ENCODE measurements at places on chromosomes 12 and 14.

DNA sequence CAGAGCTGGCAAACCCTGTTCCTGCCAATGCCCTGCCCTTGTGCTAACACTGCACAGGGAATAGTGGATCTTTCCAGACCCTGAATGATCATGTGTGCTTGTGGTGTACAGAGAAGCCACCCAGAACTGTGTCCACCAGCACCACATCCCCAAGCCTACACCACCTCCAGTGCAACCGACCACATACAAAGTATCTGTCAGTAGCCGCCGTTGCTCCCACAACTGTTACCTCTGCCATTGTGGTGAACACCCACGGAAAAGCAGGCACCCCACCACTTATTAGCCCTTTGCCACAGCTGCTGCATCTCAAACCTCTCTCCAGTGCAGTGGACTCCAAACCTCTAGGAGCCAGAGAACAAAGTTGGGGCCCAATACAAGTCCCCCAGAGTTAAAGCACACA, 1049.6 kb downstream of the TRHDE start:
- no peak for DNase-seq

DNA sequence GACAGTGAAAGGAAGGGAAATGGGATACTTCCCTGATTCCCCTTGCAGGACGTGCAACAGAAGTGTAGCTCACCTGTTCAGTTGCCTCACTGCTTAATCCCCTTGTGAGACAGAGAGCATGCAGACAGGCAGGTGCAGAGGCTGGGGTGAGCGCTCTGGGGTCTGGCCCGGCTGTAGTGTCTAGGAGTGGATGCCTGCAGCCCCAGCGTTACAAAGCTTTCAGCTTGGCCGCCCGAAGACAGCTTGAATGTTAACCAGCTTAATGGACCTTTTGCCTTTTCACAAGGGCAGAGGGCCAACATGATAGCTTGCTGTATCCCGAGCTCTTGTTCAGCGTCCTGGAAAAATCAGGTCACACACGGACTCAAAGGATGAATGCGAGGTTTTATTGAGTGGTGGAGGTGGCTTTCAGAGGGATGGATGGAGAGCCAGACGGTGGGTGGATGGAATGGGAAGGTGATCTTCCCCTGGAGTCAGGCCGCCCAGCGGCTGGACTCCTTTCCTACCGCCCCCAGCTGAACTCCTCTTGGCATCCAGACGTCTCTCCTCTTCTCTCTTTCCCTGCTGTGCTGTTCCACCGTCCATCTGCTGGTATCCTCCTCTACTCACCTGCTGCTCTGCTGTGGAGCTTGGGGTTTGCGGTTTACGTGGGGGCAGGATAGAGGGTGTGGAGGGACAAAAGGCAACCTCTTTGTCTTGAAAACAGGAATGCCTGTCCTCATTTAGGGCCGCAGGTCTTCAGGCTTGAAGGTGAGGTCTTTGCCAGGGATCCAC, 86.2 kb upstream of the RESF1 start:
- DNase-seq: no peak

- DNase-seq: no peak
Measured at GRCh38 chr12:104767261-104767660, 190.8 kb downstream of the SLC41A2 start.

- DNase-seq: no peak
Measured at GRCh38 chr14:50085570-50086320, 30.6 kb downstream of the VCPKMT start.

GRCh38 chr12:122250536-122250935, 15.8 kb downstream of the VPS33A start:
- DNase-seq: no peak

DNA sequence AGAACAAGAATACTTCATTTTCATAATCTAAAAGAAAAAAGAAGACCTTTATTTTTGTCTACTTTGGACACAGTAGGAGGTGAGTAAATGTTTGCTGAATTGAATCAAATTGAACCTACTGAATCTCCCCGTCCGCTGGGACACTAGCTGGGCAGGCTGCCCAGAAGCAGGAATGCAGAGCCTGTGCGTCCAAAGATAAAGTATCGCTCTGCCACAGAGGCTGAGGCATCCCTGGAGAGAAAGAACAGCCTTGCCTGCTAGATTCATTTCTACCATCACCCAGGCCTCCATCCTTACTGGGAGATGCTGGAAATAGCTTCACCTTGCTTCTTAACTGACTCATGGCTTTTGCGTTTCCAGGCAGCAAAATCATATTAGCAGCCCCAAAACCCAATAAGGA, 64.1 kb upstream of the TSPAN11 start:
- DNase-seq: no peak

GRCh38 chr14:104583424-104584306, 4.1 kb downstream of the C14orf180 start:
- DNase-seq: no peak

GRCh38 chr14:65330416-65330815, 82.1 kb upstream of the FUT8 start:
- DNase-seq: no peak

GRCh38 chr12:79689477-79690141, 1.2 kb downstream of the PAWR start:
- DNase-seq: no peak

GRCh38 chr12:103819892-103820291, 21.1 kb downstream of the NT5DC3 start:
- no peak for DNase-seq

GRCh38 chr14:75491376-75491978, 30.8 kb upstream of the BATF start:
- no peak for DNase-seq

DNA sequence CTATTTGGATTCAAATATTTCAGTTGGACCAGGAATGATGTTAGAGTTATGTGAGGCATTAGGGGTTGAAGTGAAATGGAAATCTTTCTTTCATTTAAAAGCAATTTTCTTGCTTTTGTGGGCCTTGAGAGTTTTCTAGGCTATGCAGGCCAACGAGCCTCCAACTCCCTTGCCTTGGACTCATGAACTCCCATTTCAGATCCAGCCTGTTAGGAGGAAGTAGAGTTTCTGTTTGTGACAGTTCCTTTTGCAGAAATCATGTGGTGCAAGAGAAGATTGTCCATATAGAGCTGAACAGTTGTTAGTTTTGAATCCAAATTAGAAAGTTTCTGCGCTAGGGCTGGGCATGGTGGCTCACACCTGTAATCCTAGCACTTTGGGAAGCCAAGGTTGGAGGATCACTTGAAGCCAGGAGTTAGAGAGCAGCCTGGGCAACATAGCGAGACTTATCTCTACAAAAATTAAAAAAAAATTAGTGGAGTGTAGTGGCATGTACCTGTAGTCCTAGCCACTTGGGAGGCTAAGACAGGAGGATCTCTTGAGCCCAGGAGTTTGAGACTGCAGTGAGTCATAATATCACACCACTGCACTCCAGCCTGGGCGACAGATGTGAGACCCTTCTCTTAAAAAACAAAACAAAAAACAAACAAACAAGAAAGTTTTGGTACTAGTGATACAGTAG, 47.3 kb upstream of the MED13L start:
- DNase-seq: no peak

GRCh38 chr12:1790444-1790843, 29.9 kb upstream of the LRTM2 start:
- DNase-seq: no peak

- DNase-seq: no peak
Measured at GRCh38 chr12:81450920-81451739, 308.0 kb downstream of the PPFIA2 start.

DNA sequence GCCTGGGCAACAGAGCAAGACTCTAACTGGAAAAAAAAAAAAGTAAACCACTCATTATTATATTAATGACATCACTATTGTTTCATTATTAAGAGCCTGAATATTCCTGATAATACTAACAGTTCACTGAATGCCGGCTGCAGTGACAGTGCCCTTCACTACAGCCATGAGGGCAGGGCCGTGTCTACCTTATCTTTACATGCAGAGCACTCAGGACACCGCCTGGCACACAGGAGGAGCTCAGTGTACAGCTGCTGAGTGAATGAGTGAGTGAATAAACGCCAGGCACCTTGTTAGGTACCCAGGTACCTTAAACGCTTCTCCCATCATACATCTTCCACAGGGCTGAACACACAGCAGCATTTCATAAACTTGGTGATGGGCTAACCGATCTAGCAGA, 23.2 kb downstream of the ZFYVE1 start:
- no peak for DNase-seq

- no peak for DNase-seq
Measured at GRCh38 chr12:123075646-123076171, 75.2 kb downstream of the PITPNM2 start.

GRCh38 chr14:95903616-95904107, 27.0 kb downstream of the TUNAR start:
- no peak for DNase-seq

DNA sequence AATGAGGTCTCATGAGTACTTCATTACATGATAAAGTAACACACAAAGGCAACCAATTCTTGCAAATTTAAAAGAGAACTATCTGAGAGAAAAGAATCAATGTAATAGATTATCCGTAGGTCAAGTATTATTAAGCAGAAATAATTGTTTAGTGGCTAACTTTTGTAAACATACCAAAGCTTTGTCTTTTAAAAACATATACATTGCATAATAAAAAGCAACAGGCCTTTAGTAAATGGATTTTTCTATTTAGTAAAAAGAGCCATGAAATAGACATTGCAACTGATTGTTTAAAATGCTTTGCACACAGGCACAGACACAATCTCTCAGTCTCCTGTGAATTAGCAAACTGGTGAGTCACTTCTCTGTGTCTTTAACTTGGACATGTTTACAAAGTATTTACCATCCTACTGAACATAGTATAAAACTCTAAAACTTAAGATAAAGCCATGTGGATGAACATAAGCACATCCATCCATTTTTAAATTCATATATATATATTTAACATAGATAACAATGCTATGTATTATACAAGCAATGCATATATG, 518.7 kb upstream of the MGAT4C start:
- DNase-seq: no peak

DNA sequence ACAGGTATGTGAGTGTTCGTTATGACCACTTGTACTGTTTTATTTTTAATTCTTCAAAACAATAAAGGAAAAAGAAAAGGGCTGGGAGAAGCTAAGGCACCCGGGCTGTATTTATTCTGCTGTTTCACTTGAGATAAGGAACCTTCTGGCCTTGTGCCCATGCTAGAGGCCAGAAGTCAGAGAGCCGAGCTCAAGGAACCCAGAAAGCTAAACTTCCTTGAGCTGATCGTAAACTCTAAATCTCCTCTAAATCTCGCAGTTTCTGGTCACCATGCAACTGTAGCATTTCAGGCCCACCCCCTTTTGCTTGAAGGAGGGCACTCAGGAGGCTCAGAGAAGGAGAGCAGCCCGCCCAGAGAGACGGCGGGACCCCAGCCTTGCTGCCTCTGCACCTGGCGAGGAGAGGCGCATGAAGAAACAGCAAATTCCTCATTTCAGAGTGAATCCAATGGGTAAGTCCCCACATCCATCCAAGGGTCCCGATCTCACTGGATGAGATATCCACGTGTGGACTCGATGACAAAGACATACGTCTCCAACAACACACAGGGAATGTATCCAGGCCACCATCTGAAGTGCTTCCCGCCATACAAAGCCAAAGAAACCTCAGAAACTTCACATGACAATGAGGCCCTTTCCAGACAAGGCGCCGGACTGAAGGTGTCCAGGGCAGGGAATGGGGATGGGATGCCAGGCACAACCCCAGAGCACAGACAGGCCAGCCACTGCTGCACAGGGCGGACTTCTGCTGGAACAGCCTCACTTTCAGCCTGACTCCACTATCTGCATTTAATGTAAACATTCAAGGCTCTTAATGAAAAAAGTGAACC, 14.6 kb downstream of the CCDC88C start:
- DNase-seq: no peak

GRCh38 chr12:67070307-67070600, 198.9 kb upstream of the CAND1 start:
- DNase-seq: no peak

DNA sequence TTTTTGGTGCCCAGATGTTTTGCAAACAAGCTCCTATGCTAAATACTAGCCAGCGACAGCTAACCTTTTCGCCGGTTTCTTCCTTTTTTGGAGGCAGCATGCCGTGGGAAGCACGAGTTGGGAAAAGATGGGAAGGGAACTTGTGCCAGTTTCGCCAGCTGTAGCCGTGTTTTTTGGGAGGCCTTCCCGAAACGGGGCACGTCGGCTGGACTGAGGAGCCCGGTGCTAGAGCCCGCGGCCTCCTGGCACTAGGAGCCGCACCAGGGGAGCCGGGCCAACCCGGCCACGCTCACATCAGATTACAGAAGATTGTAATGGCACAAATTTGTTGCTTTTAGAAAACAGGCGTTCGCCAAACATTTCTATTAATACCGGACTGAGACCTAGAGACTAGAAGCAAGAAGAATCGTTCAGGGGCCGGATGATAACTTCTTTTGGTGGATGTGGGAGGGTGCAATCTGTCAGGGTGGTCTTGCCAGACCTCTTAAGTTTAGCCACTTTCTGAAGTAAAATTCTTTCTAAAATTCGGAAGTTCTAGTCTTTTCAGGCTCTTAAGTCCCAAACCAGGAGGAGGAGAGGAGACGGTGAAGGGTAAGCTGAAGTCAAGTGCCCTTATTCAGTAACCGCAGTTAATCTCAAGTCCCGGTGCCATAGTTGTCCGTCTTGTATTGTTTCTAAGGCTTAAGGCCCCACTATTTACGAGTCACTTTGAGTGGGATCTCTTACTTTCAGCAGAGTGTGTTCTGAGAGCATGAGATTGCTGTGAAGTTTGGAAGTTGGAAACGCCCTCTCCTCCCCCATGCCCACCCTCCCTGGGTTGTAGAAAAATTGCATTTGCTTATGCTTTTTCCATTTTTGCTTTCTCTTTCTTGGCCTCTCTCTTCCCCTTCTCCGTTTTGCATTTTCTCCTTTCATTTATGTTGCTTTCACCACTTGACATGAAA, 1.3 kb downstream of the RASSF3 start:
- peak; percentile 66 for DNase-seq

- no peak for DNase-seq
Measured at GRCh38 chr14:61872452-61872851, 110.2 kb downstream of the SNAPC1 start.

GRCh38 chr12:20144341-20144740, 224.0 kb upstream of the PDE3A start:
- DNase-seq: no peak

DNA sequence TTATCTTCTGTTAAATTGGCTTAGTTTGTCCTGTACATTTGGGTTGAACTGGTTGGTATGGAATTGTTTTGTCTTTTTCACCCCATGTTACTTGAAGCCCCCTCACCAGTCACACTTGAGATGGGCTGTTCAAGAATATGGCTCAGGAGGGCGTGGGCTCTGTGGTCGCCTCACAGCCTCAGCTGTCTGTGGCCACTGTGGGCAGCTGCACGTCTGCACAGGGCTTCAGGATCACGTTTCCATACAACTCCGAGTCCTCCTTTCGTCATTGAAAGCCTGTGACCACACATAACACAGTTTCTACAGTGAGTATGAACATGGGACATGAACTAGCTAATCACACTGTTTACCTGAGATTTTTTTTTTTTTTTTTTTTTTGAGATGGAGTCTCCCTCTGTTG, 81.3 kb downstream of the MOK start:
- no peak for DNase-seq

- no peak for DNase-seq
Measured at GRCh38 chr12:108640802-108641445, 7.2 kb upstream of the SELPLG start.

DNA sequence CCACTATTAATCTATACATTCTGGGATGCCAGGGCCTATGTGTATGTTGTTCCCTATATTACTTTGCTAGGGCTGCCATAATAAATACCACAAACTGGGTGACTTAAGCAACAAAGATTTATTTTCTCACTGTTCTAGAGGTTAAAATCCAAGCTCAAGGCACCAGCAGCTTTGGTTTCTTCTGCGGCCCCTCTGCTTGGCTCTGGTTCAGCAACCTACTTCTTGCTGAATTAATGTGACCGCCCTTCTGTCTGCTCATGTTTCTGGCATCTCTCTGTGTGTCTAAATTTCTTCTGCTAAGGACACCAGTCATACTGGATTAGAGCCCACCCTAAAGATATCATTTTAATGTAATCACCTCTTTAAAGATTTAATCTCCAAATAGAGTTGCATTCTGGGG, 84.7 kb downstream of the ZNF664 start:
- DNase-seq: no peak
